ENCODE measurements at places on chromosomes 16 and 17.
A peak's percentile ranks its signal among the peaks of the same experiment; 100 is the strongest.

DNA sequence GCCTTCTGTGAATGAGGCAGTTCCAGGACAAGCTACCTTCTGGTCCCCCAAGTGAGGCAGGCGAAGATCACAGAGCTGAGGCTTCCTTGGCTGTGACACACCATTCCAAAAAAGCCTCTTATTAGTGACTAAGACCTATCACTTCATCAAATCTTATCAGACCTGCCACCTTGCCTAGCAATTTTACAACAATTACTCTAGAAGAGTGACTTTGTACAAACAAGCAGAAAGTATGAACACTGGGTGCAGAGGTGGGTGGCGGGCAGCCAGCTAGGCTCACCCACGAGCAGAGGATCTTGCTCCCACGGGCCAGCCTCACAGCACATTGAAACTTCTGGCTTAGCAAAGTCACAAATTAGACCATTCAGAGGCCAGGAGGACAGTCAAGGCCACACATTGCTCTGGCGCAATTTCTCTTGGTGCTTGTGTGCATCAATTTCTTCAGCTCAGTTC, 2.2 kb upstream of the ICAM2 start:
- no peak for DNase-seq

- no peak for DNase-seq
Observed at GRCh38 chr16:55062442-55062841, 131.8 kb downstream of the IRX5 start.

- DNase-seq: no peak
Observed at GRCh38 chr17:62617894-62618472, 9.5 kb upstream of the MRC2 start.

DNA sequence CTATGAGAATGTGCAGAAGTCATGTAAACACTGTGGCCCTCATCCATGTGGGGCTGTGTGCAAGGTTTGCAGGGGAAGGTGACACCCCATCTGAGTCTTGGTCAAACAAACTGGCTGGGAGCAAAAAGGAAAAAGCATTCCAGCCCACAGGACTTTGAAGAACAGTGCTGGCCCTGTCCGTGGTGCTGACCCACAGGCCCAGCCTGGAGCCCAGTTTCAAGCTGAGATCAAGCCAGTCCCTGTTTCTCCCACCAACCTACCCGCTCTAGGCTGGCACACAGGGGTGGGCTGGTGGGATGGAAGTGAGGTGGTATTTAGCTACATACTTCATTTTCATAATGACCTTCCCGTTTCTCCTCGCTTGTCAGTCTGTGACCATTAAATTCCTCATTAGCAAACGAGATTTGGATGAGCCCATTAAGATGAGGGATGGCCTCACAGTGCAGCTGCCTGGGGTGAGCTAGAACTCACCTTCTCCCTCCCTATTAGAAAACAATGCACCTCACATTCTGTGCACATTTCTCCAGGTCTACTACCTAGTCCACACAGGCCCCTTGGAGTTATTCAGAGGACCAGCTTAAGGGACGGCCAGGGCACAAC, 12.6 kb upstream of the RPL38 start:
- DNase-seq: no peak

- peak; percentile 86 for DNase-seq
Observed at GRCh38 chr17:50547035-50547735, at the start of gene SPATA20. Gene SPATA20, plus strand, starts transcription at chr17:50547174. Its CDS starts 35 bp downstream, at chr17:50547209.

DNA sequence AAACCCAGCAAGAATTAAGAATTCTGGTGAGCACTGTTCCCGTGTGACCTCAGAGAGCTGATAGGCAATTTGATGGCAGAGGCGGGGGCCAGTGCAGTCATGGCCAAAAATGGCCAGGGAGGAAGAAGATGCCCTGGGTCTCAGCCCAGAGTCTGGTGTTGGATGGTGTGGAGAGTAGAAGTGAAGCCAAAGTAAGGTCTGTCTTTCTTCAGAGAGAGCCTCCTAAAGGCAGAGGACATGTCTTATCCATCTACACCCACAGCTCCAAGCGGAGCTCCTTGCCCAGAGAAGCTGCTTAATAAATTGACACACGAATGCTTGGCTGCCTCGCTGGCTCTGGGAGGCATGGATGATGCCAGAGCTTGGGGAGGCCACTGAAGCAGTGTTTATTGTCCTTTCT, 19.7 kb upstream of the ZNF652 start:
- no peak for DNase-seq

- DNase-seq: peak; percentile 9
Observed at GRCh38 chr17:20010099-20010863, 1.1 kb downstream of the SPECC1 start.

All from amniotic stem cell (primary cell).